CD4-positive, alpha-beta T cell treated with Interferon alpha-2 for 1 hour (primary cell): ENCODE measurements at places on chromosomes 12 and 14.

GRCh38 chr12:49327368-49327767 lies 4.3 kb downstream of the TROAP start:
- DNase-seq = no peak

DNA sequence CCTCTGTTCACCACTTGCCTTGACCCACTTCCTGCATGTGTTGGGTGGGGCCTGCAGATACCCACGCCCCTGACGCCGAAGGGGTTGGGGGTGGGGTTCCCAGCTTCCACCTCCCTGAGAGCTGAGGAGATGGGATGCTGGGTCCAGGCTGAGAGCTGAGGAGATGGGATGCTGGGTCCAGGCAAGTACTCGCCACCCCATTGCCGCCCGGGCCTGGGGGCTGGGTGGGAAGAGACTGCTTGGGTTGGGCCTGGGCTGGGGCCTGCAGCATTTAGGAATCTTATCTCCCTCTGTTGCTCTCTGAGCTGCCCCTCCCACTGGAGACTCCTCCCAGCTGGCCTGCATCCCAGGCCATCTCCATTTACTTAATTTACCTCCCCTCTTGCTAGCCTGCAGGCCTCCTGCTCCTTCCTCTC lies 17.4 kb downstream of the TEAD4 start:
- DNase-seq = no peak

DNA sequence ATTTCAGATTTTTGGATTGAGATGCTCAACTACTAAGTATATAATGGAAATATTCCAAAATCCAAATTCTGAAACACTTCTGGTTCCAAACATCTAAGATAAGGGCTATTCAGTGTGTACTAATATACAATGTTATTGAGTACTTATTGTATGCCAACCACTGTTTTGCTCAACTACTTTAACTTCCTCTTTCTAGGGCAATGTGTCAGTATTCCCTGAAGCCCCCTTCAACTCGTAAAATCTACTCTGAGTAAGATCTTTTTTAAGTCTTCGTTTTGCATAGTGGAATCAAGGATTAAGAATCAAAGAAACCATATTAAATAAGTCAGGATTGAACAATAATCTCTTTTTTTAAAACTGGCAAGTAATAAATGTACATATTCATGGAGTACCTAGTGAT lies 45.5 kb downstream of the SPATA7 start:
- DNase-seq = no peak

GRCh38 chr14:61218767-61219166 lies 62.4 kb downstream of the TMEM30B start:
- DNase-seq = no peak

DNA sequence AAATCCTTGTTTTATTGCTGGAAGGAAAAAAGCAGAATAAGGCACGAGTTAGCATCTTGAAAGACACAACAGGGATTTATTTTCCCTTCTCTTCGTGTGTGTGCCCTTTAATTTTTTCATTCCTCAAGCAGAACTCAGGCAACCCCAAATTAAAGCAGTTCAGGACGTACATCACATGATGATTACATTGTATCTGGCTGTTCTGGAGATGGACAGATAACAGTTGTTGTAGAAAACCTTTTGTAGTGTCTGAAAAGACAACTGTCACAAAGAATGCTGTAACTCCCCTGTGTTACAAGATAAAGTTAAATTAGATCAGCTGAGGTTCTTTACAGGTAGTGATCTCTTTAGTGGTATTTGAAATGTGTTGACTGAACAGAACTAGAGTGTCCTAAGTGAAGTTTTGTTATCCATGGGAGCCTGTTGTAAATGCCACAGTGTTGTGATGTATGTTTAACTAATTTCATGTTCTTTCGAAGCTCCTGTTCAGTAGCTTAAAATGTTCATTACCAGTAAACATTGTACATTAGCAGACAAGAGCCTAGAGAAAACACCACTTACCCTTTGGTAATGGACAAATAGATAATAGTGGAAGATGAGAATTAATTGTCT lies 58.5 kb downstream of the TMTC2 start:
- DNase-seq = no peak

DNA sequence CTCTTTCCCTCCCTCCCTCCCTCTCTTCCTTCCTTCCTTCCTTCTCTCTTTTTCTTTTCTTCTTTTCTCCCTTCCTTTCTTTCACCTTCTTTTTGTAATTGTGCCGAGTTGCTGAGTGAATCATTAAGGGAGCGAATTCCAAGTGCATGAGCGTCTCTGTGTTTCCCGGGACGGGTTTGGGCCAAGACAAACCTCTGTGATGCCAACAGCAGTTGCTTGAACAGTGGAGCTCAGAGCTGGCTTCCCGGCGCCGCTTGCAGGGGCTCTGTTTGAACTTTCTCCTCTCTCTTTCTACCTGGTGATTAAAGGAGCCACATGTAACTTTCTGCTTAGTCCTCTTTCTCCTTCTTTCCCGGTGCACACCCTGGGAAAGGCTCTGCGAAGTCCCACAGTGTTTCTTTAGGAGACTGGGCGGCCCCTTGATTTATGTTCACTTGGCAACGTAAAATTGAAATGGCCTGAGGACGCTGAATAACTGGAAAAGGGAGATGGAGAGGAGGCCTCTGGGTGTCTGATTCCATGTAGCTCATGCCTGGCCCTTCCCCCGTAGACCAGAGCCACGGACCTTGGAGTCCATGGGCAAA lies 33.7 kb upstream of the MAP1LC3B2 start:
- no peak for DNase-seq
